ENCODE measurements at places on chromosomes 4 and X.

DNA sequence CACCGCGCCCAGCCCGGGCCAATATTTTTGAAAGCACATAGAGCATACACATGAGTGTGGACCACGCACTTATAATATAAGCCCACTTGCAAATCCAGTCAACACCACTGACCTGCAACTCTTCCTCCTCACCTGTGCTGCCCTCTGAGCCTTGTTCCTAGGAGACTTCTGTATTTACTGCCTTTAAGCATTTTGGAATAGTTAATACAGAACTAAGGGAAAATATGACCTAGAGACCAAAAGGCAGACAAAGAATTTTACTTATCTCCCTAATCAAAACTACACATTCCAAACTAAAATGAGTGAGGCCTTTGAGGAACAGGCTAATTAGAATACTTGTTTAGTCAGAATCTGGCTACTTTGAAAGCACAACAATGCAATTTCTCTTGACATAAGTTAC lies 89.1 kb downstream of the RELL1 start:
- no peak for DNase-seq

- DNase-seq: no peak
Measured at GRCh38 chr4:56804551-56804950, 16.9 kb downstream of the SPINK2 start.

DNA sequence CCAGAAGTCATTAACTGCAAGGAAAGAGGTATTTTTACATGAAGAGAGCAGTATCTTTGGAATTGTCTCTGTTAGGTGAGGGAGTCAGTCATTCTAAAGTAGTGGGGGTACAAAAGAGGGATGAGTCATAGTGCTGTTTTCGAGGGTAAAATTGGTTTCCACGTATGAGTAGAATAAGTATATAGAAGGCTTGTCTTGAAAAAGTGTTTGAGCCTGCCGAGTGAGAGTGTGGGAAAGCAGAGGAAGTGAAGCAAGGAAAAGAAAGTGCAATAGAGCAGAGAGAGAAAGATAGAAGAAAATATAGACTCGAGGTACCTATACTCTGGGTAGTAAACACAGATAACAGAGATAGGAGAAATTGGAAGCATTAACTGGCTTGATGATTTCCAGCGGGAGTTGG lies 696.4 kb downstream of the DMD start:
- no peak for DNase-seq

DNA sequence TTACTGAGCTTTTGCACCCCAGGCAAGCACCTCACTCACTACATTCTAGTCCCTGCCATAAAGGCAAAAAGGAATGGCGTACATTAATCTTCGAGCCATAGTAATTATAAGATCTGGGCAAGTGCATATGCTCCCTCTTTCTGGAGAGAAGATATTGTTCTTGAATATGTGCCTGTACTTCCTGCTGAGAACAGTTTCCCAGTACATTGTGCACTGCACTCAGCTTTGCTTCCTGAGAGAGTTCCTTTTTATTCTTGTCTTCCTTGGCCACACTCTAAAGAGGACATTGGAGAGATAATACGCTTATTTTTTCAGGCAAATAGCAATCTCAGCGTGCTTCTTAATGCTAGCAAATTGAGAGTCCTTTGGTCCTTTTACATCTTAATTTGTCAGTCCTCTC lies 909.0 kb upstream of the PCDH10 start:
- no peak for DNase-seq

DNA sequence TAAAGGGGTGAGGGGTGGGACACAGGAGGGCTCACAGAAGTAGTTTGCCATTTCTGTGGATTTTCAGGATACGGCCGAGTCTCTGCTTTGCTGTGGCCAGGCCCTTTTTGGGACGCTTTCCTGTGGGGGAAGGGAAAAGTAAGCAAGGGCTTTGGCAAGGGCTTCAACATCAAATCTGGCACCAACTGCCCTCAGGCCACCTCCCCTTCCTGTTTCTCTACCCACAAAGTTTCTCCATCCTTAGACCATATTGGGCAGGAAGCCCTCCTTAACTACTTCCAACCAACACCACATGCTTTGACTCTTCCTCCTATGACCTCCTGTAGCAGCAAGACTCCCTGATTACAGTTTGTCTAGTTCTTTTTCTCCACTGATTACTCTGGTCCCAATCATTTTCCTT lies 105.1 kb downstream of the PHF8 start:
- no peak for DNase-seq

DNA sequence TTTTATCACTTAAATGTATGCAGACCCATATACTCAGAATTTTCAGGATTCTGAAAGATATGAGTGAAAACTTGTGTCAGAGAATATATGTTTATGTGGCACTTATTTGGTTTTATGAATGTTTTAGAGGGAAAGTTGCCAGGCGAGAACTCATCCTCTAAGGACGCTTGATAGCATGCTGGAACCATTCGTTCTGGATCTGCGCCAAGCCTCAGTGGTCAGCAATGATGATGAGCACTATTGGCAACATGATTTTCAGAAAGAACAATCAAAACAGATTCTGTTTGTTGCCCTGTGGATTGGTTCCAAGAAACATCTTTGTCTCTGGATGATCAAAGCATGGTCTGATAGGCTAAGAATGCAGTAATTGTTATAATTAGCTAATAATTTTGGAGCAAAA lies 32.1 kb upstream of the RAPGEF2 start:
- DNase-seq: no peak

DNA sequence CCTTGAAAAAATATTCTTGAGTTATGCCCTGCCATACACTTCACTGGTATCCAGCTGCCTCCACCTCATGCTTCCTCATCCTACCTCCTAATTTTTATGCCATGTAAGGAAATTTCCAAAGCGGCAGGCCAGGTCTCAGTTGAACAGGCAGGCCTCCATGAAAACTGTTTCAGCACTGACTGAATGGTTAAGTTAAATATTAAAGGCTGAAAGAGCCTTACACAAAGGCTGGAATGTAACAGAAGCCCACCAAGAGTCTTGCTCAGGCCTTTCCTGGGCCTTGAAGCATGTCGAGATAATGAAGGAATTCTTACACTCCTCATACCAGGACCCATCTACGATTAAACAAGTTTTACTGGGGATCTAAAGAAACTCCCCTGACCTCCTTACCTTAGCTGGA lies 359.6 kb upstream of the NOCT start:
- no peak for DNase-seq

DNA sequence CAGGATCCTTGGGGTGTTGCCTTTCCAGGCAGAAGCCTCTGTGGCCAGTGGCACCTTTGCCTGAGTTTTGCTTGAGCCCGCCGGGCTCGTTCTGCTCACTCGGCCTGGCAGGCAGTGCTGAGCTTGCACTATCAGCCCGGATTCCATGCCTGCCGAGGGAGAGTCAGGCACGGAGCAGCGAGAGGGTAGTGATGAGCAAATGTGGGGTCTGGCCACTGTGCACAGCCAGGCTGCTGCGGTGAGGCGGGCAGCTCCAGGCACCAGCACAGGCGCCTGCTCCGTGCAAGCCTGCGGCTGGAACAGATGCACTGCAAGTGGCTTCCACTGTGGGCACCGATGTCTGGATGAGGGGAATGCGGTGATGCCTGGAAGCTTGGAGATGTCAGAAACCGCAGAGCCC lies 619.2 kb downstream of the RAPGEF2 start:
- no peak for DNase-seq

GRCh38 chrX:41025926-41026701 lies 59.1 kb upstream of the USP9X start:
- no peak for DNase-seq

- no peak for DNase-seq
Measured at GRCh38 chr4:154033921-154034320, 245.0 kb upstream of the SFRP2 start.

GRCh38 chrX:130575831-130576389 lies 174.1 kb downstream of the RBMX2 start:
- no peak for DNase-seq

GRCh38 chr4:24529555-24529954 lies 54.8 kb downstream of the DHX15 start:
- no peak for DNase-seq
